ENCODE measurements at places on chromosomes 6 and 20.

- no peak for DNase-seq
These were observed 31.3 kb upstream of the MRAP2 start for GRCh38 chr6:84002226-84002625.

DNA sequence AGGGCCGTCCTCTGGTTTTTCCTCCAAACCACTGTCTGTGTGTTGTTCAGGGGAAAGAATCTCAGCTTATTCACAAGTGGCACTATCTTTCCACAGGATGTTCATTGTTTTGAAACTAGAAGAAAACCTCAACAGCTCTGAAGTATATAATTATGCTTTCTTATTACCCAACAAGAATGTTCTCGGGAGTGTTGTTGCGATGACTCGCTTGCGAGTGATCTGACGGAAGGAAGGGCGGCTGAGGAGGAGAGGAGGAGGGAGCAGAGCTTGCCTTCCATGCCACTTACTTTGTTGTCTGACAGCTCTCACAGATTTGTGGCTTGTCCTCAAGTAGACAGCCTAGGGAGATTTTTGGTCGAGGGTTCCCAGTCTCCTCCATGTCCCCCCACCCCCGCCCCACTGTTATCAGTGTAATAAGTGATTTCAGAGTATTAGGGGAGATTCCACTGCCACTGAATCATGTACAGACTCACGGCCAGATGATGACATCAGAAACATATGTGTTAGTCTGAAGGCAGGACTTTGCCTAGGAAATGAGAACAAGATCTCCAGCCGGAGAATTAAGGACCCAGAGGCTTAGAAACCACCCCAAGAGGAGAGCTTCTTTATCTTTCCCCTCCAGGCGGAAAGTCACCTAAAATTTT lies 80.7 kb upstream of the CCN6 start:
- DNase-seq: no peak

DNA sequence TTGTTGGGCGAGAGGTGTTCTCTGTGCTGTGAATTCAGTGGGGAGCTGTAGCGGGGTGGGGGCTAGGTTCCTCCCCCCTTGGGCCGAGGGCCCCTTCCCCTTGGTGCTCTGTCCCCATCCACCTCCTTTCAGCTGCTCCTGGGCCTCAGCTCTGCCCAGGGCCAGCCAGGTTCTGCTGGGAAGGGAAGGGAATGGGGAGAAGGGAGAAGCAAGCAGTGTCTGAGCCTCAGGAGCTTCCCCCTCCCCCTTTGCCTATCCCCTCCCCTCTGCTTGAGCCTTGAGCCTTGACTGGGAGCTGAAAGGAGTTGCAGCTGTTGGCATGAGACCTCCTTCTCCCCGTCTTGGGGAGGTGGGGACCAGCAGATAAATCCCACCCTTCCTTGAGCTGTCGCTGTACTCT lies 576 bp upstream of the RRP36 start:
- no peak for DNase-seq

DNA sequence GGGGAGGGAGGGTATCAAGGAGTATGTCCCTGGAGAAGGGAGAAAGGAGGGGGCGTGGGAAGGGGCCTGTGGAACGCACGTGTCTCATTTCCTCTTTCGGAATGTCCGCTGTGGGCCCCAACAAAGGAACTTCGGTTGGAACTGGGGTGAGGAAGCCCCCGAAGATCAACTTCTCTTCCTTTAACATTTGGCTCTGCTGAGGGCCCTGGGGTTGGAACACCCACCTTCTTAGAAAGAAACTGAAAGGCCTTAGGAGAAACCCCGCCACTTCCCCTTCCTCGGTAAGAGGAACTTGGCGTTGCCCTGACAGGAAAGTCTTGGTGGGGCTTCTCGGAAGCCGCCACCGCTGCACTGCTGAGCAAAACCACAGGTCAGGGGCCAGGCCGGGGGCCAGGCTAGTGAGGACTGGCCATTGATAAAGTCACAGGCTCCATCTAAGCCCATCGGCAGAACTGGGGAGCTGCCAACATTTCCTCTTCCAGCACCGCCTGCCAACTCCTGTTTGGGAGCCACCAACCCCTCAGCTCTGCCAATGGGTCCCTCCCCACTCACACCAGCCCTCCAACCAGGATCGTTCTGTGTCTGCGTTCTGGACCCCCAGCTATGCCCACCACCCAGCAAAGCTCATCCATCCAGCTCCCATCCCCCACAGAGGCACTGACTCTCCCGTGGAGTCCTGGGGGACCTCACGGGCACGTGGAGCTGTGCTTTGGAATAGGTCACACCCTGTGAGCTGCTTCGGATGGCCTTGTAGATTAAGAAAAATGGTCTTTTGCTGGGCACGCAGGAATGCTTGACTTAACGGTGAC lies 44.8 kb downstream of the FGD2 start:
- DNase-seq: no peak

DNA sequence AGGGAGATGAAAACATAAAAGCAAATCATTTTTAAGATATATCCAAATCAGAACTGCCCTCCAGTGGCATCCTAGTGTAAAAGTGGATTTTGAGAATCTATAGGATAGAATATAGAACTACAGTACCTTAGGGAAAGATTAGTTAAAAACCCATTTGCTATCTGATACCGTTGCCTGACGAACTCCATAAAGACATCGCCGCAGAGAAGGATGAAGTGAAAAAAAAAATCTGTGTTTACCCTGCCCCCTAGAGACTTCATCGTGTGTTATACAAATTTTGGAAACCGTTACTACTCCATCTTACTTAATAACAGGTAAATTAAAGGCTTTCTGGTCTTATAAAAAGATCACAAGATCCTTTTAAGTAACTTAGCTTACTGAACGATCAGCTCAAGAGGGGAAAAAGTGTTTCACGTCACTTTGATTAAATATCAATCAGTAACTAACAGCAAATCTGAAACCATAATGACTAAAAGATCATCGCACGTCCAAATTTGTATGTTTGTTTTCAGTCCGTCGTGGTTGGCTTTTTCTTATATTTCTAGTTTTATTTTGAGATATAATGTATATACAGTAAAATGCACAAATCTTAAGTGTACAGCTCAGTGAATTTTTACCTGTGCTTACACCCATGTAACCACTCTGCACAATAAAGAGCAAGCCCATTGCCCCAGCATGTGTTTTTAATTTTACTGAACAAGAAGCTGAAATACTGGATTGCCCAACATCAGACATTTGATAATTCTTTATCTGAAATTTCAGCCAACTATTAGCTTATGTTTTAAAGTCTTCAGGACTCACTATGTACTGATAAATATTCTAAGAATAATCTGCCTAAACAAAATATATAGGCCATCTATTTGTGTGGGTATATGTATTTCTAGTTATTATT lies 881 bp upstream of the MCM3 start:
- no peak for DNase-seq

GRCh38 chr20:8342391-8342790 lies 210.3 kb downstream of the PLCB1 start:
- no peak for DNase-seq

DNA sequence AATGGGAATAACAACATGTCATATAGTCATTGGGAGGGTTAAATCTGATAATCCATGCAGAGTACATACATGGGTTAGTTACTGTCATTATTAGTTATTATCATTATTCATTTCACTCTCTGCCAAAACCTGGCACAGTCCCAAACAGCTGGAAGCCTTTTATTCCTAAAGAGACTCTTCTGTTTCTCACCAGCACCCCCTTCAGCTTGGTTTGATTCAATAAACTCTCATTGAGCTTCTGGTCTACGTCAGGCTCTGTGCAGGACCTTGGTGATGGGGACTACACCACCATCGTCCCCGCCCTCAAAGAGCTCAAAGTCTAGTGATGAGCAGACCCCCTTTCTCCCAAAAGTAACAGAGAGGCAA lies 2.3 kb downstream of the KCNK15 start:
- no peak for DNase-seq

- DNase-seq: no peak
These were observed 199.3 kb upstream of the SHLD1 start for GRCh38 chr20:5550733-5551529.

DNA sequence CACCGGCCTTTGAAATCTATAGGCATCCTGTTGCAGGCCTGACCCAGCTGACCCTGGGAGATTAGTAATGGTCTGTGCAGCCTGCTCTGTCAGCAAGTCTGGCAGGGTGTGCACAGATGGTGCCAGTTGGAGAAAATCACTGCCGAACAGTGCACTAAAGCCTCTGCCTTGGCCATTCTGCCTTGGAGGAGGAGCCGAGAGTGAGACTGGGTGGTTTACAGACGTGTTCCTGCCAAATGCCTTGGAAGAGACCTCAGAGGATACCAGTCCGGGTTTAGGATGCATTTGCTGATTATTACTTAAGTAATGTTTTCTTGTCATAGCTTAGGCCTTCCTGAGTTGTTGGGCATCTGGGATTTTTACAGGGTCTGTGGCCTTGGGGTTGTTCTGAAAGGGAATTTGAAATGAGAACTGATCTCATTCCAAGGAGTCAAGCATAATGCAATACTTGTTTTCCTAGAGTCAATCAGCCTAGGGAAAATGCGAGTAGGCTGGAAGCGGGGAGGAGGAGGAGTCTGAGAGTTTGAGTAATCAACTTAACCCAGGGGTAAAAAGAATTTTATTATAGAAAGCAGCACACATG lies 292.1 kb downstream of the SOX4 start:
- DNase-seq: peak; percentile 26

DNA sequence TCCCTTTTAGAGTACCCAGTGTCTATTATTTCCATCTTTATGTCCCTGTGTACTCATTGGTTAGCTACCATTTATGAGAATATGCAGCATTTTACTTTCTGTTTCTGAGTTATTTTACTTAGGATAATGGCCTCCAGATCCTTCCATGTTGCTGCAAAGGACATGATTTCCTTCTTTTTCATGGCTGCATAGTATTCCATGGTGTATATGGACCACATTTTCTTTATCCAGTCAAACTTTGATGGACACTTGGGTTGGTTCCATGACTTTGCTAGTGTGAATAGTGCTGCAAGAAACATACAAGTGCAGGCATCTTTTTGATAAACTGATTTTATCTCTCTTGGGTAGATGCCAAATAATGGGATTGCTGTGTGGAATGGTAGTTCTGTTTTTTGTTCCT lies 55.4 kb downstream of the ZBTB2 start:
- DNase-seq: no peak

- no peak for DNase-seq
These were observed 46.8 kb downstream of the INSM1 start for GRCh38 chr20:20414640-20415220.

DNA sequence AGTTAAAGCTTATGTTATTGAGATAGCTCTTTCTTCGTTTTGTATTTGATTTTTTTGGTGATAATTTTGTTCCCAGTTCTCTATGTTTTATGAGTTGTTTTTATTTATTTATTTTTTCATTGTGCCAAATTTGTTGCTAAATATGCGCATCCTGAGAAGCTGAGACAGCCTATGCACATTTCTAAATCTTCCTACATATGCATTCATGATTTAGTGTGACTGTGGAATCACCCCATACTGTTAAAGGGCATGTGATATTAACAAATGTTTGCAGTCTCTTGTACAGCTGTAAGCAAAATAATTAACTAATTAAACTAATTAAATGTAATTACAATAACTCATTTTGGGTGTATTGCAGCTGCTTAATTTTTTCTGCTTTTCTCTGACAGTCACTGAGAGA lies 10.4 kb downstream of the TFAP2B start:
- no peak for DNase-seq

DNA sequence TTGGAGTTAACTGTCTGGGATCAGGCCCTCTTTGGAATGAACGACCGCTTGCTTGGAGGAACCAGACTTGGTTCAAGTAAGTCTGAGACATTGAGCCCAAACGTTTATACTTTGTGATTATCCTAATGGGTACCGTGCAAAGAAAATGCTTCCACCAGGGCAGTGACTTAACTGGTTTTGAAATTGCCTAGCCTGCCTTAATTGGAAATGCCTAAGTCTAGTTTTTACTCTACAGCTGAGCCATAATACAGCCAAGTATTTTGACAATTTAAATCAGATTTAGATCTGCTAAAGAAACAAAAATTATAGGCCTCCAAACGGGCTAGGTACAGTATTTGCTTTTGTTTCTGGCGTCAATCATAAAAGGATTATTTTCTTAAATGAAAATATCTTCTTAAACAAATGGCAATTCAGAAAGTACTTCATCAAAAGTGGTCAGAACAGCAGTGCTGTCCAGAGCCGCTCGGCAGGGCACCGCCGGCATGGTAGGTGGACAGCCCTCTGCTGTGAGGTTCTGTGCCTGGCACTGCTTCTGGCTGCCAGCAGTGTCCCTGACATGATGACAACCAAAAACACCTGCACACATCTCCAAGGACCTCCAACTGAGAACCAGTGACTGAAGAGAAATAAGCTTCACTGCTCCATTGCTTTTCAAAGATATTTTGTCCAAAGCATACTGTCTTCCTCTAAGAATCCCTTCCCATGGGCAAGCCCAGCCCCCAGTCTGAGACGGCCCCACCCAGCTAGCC lies 55.6 kb downstream of the EZR start:
- no peak for DNase-seq

DNA sequence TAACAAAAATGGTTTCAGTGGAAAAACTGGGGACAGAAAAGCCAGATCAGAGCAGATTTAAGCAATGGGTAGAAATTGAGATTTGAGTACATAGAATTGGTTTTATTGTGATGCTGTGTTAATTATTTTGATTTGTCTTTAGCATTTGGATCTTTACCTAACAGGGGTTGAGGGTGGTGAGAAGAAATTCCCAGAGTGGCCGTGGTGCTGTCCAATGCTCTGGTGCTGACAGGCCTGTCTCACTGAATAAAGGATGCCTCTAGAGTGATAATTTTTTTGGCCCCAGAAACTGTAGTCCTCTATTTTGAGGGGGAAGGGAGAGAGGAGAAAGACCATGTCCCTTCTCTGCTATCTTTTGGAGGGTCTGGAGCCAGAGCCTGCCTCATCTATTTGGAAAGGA lies 79.1 kb downstream of the LYRM2 start:
- no peak for DNase-seq

DNA sequence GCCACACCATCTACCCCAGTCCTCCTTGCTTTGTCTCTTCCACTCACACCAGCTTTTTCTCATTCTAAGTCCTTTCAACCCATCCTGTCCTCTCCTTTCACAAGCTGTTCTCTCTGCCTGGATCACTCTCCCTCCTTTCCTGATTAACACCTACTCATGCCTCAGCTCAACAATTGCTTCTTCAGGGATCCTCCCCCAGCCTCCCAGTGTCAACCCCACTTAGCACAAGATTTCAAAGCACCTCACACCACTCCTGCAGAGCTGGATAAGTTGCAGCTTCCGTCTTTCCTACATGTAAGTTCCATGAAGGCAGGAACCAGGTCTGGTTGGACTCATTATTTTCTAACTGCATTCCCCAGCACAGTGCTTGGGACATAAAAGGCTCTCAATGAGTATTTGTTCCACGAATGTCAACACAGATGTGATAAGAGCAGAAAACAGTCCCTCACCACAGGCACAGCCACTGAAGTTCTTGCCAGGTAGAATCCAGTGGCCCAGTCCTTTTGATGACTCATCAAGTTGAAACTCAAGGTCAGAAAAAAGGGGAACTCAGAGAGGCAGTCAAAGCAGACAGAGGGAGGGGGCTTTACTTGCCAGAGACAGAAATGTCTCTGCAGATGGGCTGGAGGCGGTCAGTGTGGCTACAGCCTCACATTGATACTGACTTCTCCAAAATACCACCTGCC lies 193.4 kb upstream of the PRDM1 start:
- DNase-seq: peak; percentile 28
